ENCODE measurements at places on chromosomes 7 and 10.

- DNase-seq: no peak
These were observed 11.1 kb downstream of the STAM start for GRCh38 chr10:17655009-17655408.

DNA sequence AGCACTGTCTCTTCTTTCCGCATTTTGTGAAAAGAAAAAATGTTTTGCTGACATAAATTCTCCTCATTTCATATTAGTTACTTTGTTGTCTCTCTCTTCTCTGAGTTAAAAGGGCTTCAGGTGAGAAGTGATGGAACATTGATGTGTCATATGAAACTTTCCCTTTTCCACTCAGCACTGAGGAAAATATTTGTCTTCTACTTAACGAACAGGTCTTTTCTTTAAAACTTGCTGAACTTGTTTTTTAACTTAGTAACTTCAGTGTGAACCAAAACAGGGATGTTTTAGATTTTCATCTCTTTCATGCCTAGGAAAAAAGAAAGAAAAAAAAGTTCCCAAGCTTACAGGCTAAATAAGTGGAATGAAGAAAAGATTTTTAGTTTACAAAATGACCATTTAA is 19.0 kb upstream of the TSPAN12 start:
- DNase-seq: no peak

- no peak for DNase-seq
These were observed 51.4 kb upstream of the ANLN start for GRCh38 chr7:36338256-36338655.

DNA sequence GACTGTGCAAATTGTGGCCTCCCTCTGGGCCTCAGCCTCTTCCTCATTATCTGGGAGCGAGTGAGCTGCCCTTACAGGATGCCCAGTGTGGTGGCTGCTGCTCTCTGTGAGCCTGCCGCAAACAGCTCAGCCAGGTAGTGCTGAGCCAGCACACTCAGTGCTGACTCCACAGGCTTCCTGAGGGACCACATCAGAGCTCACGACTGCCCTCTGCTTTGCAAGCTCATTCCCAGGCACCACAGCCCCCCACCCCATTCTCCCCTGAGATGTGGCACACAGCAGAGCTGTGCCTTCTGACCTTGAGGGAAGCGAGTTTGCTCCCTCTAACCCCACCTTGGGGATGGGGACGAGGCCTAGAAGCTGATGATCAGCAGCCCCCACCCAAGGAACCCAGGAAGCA is 230.5 kb upstream of the PPP2R2D start:
- DNase-seq: no peak

GRCh38 chr10:100998991-100999741 is 442 bp upstream of the LZTS2 start:
- DNase-seq: no peak
